Pancreas (tissue), 10 donors: ENCODE measurements at places on chromosomes 12 and 14.

GRCh38 chr12:8038659-8039114, 6.2 kb downstream of the FOXJ2 start:
- no peak overlapping the region for H3K27ac ChIP-seq
- peak; percentile 79 for DNase-seq
- H3K4me3 ChIP-seq: no peak overlapping the region
- H3K27me3 ChIP-seq: no peaks in the 10 kb centered on the region
- peaks cover 55% of the 10 kb centered on the region for H3K4me1 ChIP-seq

GRCh38 chr12:68959143-68959858, 26.3 kb upstream of the CPM start:
- no peak overlapping the region for H3K4me3 ChIP-seq
- no peak for DNase-seq
- no peaks in the 10 kb centered on the region for H3K36me3 ChIP-seq
- H3K27ac ChIP-seq: no peak overlapping the region
- H3K27me3 ChIP-seq: no peaks in the 10 kb centered on the region

DNA sequence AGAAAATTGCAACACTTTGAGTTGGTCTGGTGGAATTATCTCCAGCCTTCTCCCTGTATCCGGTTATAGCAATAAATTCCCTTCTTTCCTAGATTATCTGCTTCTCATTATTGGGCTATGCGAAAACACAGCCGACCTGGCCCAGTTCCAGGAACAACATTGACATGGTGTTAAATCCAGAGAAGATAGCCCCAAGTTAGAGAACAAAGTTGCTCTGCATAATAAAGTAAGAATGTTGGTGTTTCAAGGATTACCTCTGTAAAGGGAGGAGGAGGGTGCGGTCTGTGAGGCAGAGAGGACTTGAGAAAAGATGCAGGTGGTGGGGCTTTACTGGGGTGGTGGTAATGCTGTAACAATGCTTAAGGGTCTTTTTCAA, 12.1 kb downstream of the TCL1A start:
- H3K27ac ChIP-seq: no peak overlapping the region
- no peaks in the 10 kb centered on the region for H3K4me1 ChIP-seq
- no peak overlapping the region for H3K4me3 ChIP-seq
- H3K27me3 ChIP-seq: no peaks in the 10 kb centered on the region
- DNase-seq: no peak
- no peaks in the 10 kb centered on the region for H3K36me3 ChIP-seq

DNA sequence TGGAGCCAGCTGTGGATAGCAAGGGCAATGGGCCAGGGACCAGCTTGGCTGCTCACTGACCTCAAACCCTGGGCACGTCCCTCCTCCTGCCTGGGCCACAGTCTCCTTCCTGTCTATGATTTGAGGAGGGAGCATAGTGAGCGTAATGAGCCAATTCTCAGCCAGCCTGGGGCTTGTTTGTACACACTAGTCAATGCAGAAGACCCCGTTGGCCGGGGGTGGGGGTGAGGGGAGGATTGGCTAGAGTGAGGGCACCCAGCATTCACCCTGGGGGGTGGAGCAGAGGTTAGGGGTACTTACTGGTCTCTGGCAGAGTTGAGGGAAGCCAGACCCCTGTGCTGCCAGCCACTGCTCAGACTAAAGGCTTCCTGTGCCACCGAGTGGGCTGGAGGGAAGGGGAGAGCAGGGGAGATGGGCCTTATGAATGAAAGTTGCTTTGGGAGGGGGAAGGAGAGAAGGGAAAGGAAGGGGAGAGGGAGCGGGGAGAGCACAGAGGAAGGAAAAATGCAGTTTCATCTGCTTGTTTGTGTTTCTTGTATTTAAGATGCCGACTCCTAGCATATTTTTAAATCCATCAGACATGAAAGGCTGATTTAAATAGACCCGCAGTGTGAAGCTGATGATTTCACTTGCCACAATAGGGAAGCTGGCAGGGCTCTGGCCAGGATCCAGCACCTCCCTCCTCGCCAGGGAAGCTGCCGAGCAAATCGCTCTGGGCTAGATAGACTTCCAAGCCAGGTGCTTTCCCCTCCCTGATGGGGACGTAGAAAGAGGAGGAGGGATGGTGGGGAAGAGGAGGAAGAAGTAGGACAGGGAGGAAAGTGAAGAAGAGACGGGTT, 114.0 kb downstream of the PRMT8 start:
- no peaks in the 10 kb centered on the region for H3K4me1 ChIP-seq
- peak; percentile 87 for DNase-seq
- H3K27ac ChIP-seq: no peak overlapping the region
- H3K27me3 ChIP-seq: no peaks in the 10 kb centered on the region

GRCh38 chr12:101571105-101571504, 23.7 kb upstream of the MYBPC1 start:
- no peaks in the 10 kb centered on the region for H3K27me3 ChIP-seq
- H3K27ac ChIP-seq: no peak overlapping the region
- H3K4me3 ChIP-seq: no peak overlapping the region
- H3K36me3 ChIP-seq: no peaks in the 10 kb centered on the region

DNA sequence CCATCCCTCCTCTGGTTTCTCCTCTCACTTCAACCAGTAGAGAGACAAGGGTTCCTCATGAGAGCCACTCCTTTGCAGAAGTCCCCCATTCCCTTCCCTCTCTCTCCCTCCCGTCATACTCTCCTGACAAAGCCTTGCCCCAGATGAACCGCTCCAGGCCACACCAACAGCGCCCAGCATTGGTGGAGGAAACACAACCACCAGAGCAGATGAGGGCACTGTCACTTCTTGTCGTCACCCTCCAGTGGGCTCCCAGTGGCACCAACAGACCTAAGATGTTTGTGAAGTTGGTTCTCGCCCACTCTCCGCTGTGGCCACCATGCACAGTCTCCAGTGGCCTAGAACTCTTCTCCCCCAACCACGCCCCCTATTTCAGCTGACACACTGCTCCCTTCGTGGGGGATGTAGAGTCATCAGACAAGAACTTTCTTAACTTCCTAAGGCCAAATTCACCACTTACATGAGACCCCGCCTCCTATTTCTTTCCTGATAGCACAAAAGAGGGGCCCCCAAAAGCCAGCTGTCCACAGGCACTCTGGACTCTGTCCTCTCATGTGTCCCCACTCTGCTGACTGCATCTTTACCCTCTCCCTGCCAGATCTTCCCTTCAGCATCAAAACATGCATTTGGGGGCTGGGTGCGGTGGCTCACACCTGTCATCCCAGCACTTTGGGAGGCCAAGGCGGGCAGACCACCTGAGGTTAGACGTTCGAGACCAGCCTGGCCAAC, 29.2 kb upstream of the PLEKHG6 start:
- H3K36me3 ChIP-seq: no peaks in the 10 kb centered on the region
- no peaks in the 10 kb centered on the region for H3K27me3 ChIP-seq
- H3K4me1 ChIP-seq: peaks cover 23% of the 10 kb centered on the region

- H3K4me1 ChIP-seq: no peaks in the 10 kb centered on the region
- no peak for DNase-seq
- H3K27ac ChIP-seq: no peak overlapping the region
- no peak overlapping the region for H3K4me3 ChIP-seq
- H3K36me3 ChIP-seq: no peaks in the 10 kb centered on the region
- no peaks in the 10 kb centered on the region for H3K27me3 ChIP-seq
Observed at GRCh38 chr14:61462566-61463193, 141.3 kb downstream of the PRKCH start.

DNA sequence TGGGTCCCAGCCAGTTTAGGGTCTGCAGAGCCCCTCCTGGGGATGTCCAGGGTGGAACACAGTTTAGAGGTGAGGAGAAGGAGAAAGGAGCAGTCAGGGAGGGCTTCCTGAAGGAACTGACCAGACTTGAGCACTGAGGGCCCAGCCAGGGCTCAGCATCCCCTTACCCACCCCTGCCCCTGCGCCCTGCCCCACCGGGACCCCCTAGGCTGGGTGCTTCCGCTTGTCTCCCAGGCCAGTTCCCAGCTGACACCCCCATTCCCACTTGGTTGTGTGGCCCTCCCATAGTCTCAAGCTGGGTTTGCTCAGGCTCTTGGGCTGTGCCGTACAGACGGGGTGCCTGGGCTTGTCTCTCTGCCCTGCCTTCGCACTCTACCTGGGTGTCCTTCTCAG, 26.3 kb upstream of the KIF26A start:
- H3K27ac ChIP-seq: no peak overlapping the region
- H3K4me3 ChIP-seq: no peak overlapping the region
- no peaks in the 10 kb centered on the region for H3K4me1 ChIP-seq
- no peak for DNase-seq
- no peaks in the 10 kb centered on the region for H3K27me3 ChIP-seq

GRCh38 chr14:78450669-78451318, 280.6 kb downstream of the NRXN3 start:
- H3K27me3 ChIP-seq: no peaks in the 10 kb centered on the region
- no peak overlapping the region for H3K27ac ChIP-seq
- H3K36me3 ChIP-seq: no peaks in the 10 kb centered on the region
- H3K4me3 ChIP-seq: no peak overlapping the region

DNA sequence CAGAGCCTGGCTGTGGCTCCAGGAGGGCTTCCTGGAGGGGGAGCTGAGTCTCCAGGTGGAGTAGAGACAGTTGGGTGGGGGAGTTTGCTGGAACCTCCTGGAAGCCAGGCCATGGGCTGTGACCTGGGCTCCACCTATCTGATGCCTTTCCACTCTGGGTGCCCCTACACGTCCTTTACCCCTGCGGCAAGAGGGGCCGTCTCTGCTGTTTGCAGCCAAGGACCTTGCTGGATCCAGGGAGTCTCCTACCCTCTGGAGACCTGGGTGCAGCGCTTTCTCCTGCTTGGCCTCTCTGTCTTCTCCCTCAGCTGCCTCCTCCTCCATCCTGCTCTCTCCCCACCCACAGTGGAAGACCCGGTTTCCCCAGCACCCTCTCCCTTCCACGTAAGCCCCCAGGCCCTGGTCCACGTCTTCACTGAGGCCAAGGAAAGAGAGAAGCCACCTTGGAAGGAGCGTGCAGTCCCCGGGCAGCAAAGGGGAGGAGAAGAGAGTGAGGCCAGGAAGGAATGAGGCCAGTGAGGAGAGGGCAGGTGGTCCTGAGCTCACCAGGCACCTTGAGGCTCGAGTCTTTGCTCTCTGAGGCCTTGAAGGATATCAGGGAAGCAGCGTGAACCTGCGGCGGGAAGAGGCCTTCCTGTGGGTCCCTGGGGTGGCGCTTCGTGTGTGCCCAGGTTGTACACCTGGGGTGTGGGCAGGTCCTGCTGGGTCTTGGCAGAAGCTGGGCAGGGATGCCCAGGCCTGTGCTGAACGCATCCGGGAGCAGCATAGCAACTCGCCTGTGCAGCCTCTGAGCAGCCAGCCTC, 294.3 kb upstream of the RTL1 start:
- H3K27me3 ChIP-seq: no peaks in the 10 kb centered on the region
- no peaks in the 10 kb centered on the region for H3K36me3 ChIP-seq
- no peaks in the 10 kb centered on the region for H3K4me1 ChIP-seq

DNA sequence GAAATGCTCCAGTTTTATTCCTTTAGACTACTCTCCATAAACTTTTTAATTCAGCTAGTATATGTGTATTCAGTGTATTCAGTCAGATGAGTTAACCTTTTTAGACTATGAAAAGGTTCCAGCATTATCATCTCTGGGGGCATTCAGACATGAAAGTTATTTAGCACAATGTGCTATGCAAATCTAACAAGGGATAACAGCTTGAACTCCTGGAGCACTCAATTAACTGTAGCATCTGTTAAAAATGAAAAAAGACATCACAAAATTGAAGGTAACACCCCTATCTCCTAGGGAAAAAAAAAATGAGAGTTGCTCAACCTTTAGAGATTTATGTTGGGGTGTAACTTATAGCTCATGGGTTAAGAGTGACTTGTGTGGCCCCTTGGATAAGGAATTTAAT, 211.5 kb downstream of the PHLDA1 start:
- no peaks in the 10 kb centered on the region for H3K36me3 ChIP-seq
- H3K27me3 ChIP-seq: no peaks in the 10 kb centered on the region
- no peaks in the 10 kb centered on the region for H3K4me1 ChIP-seq

DNA sequence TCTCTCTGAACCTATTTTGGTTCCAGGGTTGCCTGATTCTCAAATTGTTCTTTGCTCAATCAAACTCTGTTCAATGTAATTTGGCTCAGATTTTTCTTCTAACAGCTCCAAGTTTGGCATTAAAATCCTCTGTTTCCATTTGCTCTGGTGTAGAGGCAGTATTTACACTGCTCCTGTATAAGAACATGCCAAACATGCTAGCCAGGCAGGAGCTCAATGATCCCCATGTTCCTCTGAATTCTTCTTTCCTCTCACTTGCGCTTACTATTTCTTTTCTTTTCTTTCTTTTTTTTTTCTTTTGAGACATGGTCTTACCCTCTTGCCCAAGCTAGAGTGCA, 17.2 kb downstream of the SDR9C7 start:
- no peak overlapping the region for H3K4me3 ChIP-seq
- DNase-seq: no peak
- H3K36me3 ChIP-seq: no peaks in the 10 kb centered on the region
- no peak overlapping the region for H3K27ac ChIP-seq

DNA sequence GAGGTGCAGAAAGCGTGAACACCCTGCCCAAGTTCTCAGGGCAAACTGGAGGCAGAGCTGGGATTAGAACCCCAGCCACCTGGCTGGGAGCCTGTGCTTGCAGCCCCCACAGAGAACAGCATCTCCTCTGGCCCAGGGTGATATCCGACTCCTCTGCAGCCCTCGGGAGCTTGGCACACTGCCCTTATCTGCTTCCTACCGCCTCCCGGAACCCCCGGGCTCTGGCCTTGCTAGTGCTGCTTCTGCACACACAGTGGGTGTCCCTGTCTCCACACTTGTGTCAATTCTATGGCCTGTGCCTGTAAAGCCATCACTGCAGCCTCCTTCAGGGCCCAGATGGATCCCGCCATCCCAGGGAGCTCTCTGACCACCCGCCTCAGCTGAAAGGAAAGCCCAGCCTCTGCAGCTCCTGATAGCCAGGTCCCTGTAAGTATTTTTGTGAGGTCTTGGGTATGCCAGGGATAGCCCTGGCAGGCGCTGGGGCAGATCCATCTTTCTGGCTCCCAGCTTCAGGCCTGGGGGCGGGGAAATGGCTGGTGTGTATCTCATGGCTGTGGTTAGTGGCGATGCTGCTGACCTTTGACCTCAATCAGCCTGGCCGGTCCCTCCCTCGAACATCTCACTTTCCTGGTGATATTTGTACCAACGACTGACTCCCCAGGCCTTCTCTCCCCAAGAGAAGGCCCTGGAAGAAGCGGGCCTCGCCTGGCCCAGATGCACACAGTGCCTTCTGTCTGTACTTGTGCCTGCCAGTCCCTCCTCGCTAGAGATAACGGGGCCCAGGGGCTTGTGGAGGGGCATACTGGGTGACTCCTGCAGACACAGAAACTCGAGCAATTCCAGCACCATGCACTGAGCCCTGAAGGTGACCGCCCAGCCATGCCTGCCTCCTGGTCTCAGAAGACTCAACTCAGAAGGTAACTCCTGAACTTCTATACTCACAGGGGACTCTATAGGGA, 183.8 kb downstream of the CALM1 start:
- no peak for DNase-seq
- peaks cover 11% of the 10 kb centered on the region for H3K36me3 ChIP-seq
- no peak overlapping the region for H3K4me3 ChIP-seq
- H3K4me1 ChIP-seq: no peaks in the 10 kb centered on the region
- no peak overlapping the region for H3K27ac ChIP-seq

- no peaks in the 10 kb centered on the region for H3K27me3 ChIP-seq
- H3K27ac ChIP-seq: no peak overlapping the region
- no peak overlapping the region for H3K4me3 ChIP-seq
- H3K36me3 ChIP-seq: peaks cover 3% of the 10 kb centered on the region
Observed at GRCh38 chr12:115983226-115983798, 294.2 kb downstream of the MED13L start.

GRCh38 chr14:69693801-69694729, 72.9 kb upstream of the SRSF5 start:
- no peaks in the 10 kb centered on the region for H3K27me3 ChIP-seq
- H3K27ac ChIP-seq: peak overlapping the region; percentile 89
- H3K4me1 ChIP-seq: peaks cover 42% of the 10 kb centered on the region
- peak; percentile 69 for DNase-seq
- no peaks in the 10 kb centered on the region for H3K36me3 ChIP-seq
